Endothelial cell of umbilical vein (primary cell): ENCODE measurements at places on chromosomes 11 and 22. TPM values are rescaled to one million over a fixed set of nuclear protein-coding genes. Genes with fewer than 3 reads are reported as not detected.

DNA sequence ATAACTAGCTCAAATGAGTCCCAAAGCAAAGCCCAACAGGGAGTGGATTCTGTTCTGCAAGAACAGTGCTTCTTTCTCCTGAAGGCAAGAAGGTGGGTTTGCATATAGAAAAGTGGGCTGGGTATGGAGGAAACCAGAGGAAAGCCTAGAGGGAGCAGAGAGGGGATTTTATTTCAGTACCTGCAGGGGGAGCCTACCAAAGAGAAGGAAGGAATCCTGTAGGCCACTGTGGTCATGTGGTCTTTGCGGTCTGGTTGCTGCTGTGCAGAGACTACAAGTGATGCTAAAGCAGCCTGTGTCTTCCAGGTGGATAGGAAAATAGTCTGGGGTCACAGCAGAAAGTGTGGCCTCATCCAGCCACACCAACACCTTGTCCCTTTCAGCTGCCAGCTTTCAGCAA is 33.2 kb upstream of the ZBTB16 start:
- DNase-seq, result no peak

DNA sequence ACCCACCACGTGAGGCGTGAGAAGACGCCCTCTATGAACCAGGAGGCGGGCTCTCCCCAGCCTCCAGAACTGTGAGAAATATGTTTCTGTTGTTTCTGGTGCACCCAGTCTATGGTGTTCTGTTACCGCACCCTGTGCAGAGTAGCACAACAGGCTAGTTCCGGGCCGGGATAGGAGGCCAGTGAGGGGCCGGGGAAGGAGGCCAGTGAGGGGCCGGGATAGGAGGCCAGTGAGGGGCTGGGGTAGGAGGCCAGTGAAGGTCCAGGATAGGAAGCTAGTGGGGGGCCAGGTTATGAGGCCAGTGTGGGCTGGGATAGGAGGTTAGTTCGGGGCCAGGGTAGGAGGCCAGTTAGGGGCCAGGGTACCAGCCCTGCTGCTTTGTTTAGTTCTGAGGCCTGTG is 204.6 kb downstream of the BARX2 start:
- DNase-seq, result no peak

- DNase-seq, result peak; percentile 49
These were observed at the start of gene NR1H3 for GRCh38 chr11:47257517-47258316. Gene NR1H3 (plus strand): TSS chr11:47257996. CDS start chr11:47259217, 1,221 bp downstream.

DNA sequence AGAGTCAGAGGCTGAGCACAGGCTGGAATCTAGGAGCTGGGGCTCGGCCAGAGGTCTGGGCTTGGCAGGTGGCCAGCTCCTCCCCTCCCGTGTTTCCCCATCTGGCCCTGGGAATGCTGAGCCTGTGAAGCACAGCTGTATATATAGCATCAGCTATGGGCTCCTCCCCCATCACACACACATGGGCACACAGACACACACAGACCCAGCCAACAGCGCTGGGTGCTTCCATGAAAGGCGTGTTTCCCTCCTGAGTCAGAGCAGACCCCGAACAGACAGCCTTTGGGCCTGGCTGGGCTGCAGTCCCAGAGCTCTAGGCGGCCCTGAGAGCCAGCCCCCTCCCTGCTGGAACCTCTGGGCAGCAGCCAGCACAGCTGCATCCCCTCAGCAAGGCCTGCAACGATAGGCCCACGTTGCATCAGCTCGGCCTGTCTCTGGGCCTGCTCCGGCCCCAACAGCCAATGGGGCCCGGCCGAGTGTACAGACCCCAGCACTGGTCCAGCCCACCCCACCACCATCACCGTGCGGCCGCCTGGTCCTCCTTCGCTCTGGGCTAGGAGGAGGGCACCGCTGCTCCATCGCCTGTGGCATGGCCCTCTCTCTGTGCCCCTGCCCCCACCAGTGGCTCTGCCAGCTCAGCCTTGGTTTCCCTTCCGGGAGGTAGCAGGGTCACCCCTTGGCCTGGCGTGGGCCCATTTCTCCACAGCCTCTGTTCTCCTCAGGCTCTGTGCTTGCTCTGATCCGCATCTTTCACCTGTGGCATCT is 7.6 kb upstream of the SERPINH1 start:
- peak; percentile 99 for DNase-seq

- no peak for DNase-seq
These were observed 13.7 kb downstream of the TSPAN4 start for GRCh38 chr11:856397-856796.

DNA sequence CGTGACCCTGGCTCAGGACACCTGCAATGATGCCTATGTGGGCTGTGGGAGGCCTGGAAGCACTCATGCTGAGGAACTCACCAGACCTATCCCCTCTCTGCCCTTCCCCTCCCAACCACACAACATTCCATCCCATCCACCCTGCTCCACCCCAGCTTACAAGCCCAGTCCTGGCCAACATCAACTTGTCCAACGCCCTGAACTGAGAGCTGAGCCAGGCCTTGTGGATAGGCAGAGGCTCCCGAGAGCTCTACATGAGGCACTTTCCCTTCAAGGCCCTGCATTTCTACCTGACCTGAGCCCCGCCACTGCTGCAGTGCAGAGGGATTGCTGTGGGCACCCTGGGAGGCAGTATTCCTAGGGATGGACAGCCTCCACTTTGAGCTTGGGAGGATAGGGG is 112.4 kb downstream of the PDE2A start:
- DNase-seq, result no peak

DNA sequence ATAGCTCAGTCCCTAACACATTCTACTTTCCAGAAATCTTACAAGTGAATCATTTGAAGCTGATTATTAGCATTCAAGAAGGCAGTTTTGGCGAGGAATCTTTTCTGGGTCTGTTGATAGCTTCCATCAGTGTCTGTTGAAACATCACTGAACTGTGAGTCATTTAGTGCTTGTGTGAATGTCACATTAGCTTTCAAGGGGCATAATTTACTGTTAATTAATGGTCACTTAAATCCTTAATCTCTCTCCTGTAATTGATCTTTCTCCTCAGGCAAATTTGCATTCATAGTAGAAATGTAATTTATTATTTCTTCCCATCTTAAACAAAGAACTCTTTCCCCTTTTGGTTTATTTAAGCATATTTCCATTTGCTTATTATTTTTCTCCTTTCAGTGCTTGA is 2.6 kb downstream of the HTR3B start:
- DNase-seq, result no peak

- no peak for DNase-seq
These were observed 38.0 kb downstream of the WNT7B start for GRCh38 chr22:45938913-45939312.

ZNF70 gene
- 6.0 and 6.2 TPM in 2 replicates for total RNA-seq

FAT3 gene
- total RNA-seq, result 0.05 and 1.4 TPM in 2 replicates

OR51A2 gene
- total RNA-seq, result not detected in 2 replicates

SRSF8 gene
- 29.2 and 31.3 TPM in 2 replicates for total RNA-seq
